GM12864 (cell line): ENCODE measurements at places on chromosomes 11 and 22.

DNA sequence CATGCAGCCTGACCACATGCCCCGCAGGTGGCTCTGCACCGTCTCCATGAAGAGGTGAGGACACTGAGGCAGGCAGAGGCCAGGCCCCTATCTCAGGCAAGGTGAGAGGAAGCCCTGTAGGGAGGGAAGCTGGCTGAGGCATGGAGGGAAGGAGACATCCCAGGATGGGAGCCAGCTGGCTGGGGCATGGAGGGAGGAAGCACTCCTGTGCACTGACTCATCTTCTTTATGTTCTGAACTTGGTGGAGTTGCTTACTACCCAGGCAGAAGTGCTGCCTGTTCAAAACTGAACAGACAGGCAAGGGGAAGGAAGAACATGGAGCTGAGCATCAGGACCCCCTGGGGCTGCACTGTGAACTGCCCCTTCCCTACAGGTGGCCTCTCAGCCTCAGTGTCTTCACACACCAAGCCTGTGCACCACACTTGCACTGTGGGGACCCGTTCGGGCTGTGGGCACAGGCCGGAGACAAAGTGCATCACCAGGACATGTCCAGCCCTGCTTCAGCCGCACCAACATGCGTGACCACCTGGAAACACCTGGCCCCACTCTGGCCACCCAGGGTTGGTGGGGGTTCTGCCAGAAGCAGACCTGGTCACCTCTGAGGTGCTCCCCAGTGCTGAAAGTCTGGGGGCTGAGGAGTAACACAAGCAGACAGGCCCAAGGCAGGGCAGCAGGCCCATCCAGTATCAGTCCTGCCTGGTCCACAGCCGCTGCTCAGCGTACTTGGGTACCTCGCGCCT lies 55.5 kb downstream of the DGCR2 start:
- DNase-seq: no peak

DNA sequence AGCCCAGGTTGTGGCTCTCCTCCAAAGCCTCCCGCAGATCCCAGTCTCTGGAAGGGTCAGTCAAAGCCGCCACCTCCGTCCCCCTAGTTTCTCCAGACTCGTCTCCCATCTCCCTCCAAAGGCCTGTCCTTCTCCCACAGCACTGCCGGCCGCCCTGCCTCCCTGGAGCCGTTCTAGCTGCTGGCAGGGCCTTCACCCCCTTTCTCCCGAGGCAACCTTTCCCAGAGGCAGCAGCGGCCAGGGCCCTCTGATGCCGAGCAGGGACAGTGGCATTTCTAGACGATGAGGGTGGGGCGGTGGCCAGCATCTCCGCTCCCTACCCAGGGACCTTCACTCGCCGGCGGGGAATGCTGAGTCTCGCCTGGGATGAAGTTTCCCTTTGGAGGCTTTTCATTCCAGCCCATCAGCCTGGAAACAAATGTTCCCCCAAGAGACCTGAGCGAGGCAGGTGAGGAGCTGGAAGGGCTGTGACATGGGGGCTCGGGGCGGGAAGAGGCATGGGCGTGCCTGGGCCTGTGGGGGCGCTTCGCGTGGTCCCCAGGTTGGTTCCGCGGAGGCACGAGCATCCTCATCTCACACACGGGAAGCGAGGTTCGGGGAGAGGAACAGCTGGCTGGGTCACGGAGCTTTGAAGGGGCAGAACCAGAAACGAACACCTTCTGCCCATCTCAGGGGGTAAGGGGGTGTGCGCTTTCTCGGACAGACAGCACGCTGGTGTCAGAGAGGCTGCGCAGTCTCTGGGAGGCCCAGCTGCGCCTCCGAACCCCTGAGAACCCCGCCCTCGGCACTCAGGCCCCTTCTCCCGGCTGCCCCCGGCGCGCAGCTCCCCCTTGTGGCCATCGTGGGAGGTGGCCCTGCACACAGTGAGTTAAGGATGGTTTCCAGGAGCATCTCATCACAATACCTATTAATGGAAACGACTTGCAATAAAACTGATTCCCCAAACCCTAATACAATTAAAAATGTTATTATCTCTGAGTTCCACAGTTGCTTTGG lies 18.1 kb upstream of the KLHL35 start:
- no peak for DNase-seq

- DNase-seq: peak; percentile 38
Measured at GRCh38 chr22:41699264-41700107, at the start of gene MEI1. TSS of gene MEI1 (plus strand) at chr22:41699503. CDS start at chr22:41699539, 36 bp downstream.

DNA sequence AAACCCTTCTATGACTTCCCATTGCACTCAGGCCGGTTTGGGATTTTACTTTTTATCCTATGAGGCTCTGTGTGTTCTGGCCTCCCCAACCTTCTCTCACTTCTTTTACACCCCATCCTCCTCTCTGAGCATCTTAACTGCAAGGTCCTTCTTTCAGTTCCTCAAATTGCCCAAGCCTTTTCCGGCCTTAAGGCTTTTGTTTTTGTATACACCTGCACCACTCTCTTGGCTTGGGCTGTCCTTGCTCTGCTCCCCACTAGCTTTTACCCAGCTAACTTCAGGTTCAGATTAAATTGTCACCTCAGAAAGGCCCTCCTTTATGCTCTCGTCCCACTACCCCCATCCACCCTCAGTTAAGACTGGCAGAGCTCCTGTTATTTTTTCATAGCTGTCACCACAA lies 55.5 kb downstream of the FAM83F start:
- DNase-seq: peak; percentile 82

- no peak for DNase-seq
Measured at GRCh38 chr11:63375434-63375833, 5.8 kb downstream of the SLC22A9 start.

GRCh38 chr11:75472081-75472732 lies 39.2 kb upstream of the KLHL35 start:
- no peak for DNase-seq

DNA sequence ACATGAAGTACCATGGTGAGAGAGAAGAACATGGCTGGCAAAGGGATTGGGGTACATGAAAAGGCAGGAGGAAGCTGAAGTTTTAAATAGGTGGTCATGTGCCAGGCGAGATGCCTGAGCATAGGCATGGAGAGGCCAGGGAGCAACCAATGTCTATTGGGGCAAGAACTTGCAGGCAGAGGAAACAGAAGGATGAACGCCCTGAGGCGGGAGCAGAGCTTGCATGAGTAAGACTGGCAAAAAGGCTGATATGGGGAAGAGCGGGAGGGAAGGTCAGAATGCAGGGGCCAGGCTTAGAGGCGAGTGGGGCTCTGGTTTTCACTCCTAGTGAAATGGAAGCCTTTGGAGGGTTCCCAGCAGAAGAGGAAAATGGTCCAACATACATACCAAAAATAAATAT lies 52.5 kb upstream of the VSTM5 start:
- DNase-seq: no peak

DNA sequence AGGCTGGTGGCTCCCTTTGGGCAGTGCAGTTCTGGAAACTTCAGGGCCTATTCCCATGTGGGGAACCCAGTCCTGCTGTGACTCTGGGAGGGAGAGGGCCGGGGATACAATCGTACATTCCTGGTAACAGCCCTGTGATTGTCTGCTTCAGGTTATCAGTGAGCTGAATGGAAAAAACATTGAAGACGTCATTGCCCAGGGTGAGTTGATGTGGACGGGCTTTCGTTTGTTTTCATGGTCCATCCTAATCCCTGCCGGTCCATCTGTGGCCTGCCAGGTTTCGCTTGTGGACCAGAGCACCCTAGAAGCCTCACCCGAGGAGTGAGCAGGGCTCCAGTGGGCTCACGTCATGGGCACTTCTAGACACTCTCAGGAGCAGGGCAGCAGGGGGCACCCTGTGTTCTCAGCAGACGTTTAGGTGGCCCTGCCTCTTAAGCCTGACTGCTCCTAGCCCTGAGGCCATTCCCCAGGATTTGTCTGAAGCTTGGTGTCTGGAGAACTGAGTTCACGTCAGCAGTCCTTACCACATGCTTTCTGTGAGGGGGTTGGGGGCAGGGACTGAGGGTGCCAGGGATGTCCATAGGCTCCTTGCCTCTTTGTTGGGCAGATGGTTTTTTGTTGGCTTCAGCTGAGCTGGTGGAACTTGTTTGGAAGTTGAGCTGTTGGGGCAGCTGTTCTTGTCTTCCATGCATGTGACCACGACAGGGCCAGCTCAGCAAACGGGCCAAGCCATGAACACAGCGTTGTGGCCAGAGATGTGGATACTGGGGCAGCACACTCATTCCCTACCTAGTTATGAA lies 1.9 kb downstream of the RPLP2 start:
- DNase-seq: no peak

- DNase-seq: no peak
Measured at GRCh38 chr22:19744350-19745006, 16.1 kb upstream of the TBX1 start.

- DNase-seq: no peak
Measured at GRCh38 chr11:107183953-107184352, 165.7 kb upstream of the GUCY1A2 start.

DNA sequence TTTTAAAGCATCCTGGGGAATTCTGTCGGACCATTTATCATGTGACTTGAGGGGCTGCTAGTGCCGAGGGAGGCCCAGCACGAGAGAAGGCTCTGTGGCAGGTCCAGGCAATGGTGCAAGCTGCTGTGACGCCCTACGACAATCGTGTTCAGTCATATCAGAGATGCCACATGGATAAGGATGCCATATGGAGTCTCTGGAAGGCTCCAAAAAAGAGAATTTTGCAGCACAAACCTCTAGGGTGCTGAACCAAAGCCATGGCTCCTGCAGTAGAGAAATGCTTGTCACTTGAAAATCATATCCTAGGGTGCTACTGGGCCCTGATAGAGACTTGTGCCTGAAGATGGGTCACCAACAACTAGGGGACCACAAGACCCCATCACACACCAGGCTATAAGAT lies 6.7 kb upstream of the CD6 start:
- DNase-seq: no peak

GRCh38 chr11:40241524-40242051 lies 1217.9 kb downstream of the LRRC4C start:
- DNase-seq: peak; percentile 25

GRCh38 chr22:16828876-16829275 lies 3.7 kb upstream of the XKR3 start:
- DNase-seq: no peak

DNA sequence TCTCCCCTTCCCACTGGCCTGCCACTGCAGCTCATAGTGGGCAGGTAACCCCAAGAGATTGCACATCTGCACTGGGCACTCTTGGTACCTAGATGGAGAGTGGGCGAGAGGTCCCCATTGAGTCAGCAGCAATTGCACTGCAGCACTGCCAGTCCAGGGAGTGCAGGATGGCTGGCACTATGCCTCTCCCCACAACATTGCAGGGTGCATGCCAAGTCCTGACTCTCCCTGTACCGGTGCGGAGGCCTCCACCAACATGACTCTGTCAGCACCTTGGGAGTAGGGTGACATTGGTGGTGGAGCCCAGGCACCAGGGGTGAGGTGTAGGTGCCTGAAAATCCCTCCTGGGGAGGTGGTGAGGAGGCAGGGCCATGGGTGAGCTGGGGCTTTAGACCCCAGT lies 82.2 kb downstream of the TRAF6 start:
- no peak for DNase-seq

- DNase-seq: no peak
Measured at GRCh38 chr22:18999008-18999407, 62.9 kb upstream of the PRODH start.

DNA sequence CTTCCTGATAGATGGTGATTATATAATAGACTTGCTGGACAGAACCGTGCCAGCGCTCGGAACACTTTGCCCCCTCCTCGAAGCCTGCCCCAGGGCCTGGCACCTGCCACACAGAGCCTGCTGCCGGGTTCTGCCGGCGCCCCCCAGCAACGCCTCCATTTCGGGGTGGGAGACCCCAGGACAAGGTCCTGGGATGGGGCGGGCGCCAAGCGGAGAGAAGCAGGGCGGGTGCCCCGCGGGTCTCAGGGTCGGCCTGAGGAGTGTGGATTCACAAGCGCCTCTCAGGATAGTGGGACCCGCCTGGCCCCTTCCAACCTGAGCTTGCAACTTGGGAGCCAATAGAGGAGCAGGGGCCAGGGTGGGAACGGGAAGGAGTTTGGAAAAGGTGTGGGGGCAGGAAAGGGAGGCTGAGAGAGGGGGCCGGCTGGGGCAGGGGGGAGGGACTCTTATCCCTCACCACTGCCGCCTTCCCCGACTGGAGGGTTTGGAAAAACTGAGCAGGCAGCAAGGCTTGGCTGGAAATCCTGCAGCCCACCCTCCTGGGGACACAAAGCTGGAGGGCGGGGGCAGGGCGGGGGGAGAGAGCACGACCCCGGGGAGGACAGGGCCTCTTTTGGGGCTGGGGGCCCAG lies 3.3 kb upstream of the BCL9L start:
- DNase-seq: no peak

DNA sequence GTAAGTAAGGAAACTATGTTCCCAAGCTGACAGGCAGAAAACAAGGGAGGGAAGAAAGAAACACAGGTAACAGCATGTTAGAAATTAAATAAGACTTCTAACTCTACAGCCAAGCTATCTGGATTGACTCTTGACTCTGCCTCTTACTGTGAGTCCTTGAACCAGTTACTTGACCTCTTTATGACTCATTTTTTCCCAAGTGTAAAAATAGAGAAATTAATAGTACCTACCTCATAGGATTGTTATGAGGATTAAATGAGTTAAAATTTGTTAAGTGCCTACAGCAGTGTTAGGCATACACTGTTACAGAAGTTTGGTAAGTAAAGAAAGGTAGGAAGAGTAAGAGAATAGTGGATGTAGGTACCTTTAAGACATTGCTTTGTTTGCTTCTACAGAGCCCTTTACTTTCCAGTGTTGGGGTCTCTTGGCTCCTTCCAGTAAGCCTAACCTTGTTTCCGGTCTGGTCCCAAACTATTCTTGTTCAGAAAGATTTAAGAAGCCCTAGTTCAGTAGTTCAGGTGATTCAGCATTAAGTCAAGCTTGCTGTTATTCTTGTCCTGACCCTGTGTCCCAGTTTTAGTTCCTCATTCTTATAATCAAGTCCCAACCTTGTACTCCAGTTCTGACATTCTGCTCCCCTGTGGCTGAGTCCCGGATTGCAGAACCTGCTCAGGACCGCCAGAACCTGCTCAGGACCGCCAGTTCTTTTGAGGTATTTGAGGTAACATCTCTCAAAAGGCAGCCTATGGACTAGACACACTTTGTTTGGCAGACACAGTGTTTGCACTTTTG lies 963.4 kb upstream of the CCDC90B start:
- peak; percentile 54 for DNase-seq

DNA sequence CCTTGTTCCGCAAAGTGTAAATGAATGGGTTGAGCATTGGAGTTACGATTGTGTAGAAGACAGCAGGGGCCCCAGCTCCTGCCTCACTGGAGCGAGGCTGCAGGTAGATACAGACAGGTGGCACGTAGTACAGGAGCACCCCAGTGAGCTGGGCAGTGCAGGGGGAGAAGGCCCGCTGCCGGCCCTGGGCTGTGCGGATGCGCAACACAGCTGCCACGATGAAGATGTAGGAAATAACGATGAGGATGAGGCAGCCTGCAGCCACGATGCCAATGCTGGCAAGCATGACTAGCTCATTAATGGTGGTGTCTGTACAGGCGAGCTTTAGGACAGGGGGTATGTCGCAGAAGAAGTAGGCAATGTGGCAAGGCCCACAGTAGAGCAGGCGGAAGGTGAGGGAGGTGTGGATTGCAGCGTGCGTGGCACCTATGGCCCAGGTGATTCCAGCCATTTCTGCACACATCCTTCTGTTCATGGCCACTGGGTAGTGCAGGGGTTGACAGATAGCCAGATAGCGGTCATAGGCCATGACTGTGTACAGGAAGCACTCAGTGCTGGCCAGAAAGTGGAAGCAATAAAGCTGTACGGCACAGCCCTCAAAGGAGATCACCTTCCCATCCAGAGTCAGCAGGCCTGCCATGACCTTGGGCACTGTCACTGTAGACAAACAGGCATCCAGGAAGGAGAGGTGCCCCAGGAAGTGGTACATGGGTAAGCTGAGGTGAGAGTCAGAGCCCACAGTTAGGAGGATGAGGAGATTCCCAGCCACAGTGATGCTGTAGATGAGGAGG lies 616 bp downstream of the OR10S1 start:
- DNase-seq: no peak
